ENCODE measurements at places on chromosomes 6 and 20.

- peak; percentile 70 for DNase-seq
Measured at GRCh38 chr6:15491255-15491985, 171.4 kb downstream of the DTNBP1 start.

- DNase-seq, result no peak
Measured at GRCh38 chr20:48523191-48523995, 304.4 kb downstream of the PREX1 start.

DNA sequence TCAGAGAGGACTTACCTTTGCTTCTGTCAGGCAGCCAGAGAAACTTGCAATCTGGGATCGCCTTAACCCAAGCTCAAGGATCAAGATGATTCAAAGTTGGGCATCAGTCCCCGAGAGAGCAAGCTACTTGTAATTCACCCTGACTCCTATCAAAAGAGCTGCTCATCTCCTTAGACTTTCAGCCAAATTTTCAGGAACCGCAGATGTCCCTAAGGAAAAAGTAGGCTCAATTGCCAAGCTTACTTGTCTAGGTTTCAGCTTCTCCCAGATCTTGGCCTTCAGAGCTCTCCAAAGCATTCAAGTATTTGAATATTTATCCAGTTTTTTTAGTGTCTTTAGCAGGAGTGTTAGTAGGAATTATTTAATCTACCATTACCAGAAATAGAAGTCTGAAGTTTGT is 434.1 kb upstream of the MMS22L start:
- DNase-seq, result no peak

- DNase-seq, result no peak
Measured at GRCh38 chr6:130367767-130368166, 1.9 kb downstream of the TMEM200A start.

- DNase-seq, result no peak
Measured at GRCh38 chr6:38786486-38786885, 71.4 kb downstream of the DNAH8 start.

DNA sequence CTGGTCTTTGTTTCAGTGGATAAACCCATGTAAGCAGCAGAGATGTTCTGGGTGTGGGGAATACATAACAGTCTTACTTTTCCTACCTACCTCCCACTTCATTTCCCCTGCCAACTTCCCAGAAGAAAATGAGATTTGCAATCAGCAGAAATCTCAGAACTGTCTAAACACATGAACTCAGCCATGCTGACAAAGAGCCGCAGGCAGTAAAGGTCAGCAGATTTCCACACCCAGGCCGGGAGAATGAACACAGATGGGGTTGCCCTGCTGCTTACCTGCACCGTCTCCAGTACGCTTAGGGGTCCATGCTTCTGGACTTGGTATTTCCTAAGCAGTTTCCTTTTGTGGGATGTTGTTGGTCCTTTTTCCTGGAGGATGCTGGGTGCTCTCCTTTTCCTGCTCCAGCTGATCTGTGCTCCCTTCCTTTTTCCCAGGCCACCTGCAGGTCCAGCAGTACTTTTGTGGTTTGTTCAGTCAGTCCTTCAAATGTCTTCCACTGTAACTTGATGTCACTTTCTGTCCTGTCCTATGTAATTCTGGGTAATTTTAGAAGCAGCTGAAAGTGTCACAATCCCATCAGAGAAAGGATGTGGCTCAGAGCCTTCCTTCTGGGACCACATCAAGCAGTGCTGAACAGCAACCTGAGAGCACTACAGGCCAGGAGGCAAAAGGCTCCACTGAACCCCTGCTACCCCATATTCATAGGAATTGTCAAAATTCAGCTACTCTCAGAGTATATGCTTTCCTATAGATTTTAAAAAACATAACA is 129.0 kb downstream of the CEP57L1 start:
- no peak for DNase-seq

- no peak for DNase-seq
Measured at GRCh38 chr6:33758815-33759216, 12.1 kb upstream of the IP6K3 start.

DNA sequence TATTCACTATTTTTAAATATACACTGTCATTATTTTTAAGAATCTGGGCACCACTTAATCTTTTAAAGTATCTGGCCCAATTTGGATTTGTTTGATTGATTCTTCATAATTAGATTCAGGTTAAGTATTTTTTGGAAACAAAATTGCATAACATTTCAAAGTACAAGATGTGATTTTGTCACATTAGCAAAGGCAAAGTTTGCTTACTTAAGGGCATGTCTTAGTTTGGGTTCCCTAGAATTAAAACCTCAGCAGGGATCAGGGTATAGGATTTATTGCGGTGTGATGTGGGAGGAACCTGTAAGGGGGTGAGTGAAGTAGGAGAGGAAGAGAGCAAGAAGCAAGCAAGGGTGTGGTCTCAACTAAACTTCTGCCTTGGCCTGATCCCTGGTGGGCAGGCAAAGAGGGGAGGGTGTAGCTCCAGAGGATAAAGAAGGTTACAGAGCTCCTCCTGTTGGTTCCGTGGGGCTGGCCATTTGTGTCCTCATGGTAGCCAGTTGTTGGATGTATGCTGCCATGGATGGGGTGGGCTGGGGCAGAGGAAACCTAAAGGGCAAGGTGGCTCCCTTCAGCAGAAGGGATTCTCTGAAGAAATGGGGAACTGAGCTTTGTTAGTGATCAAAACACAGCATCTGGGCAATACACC is 668.7 kb upstream of the SLC35B3 start:
- DNase-seq, result no peak

DNA sequence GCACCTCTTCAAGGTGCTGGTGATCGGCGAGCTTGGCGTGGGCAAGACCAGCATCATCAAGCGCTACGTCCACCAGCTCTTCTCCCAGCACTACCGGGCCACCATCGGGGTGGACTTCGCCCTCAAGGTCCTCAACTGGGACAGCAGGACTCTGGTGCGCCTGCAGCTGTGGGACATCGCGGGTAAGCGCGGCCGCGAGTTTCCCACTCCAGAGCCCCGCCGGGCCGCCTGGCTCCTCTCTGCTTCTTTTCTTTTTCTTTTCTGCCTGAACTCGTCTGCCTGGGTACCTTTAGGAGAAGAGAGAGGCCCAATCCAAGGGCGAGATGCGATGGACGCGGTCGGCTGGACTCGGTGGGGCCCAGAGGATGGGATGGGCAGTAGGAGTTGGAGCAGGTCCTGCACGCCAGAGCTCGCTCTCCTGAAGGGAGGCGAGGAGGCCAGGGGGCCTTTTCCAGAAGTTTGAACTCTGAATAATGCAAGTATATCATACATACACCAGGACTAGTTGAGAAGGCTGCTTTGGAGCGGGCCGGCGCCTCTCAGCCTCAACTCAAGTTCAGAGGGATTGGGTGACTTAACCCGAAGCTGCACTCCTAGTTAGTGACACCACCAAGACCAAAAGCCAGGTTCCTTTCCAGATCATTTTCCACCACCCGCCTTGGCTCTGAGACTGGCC is 445 bp downstream of the RAB32 start:
- DNase-seq, result no peak

DNA sequence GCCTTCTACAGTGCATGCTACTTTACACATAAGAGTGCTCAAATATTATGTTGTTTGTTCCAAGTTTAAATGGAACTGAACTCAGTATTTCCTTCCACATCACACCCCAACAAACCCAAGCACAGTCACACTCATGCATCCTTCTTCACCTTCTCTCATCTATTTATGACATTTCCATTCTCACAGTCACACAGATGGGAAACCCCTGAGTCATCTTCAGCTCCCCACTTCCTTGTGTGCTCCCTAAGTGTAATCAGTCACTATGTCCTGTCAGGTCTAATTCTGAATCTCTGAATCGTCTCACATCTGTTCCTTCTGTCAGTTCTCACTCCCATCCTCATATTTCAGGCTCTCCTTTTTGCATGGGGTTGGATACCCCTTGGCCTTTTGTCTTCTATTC is 96.0 kb downstream of the RIMS1 start:
- no peak for DNase-seq

GRCh38 chr6:46419576-46420002 is 71.7 kb downstream of the RCAN2 start:
- peak; percentile 55 for DNase-seq

DNA sequence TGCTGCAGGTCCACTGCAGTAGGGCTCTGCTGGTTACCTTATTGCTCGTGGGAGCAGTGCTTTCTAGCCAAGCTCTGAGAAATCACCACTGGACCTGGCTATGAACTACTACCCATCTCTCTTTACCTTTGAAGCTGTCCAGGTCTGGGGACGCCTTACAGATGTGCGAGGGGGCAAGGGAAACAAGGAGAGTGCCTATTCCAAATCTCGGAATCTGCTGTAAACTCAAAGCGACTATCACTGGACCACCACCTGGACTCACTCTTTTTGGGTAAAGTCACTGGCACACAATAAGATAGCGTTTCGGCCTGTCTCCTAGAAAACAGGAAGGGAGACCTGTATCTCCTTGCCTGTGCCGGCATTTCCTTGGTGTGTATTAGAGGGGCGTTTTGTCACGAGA is 5.3 kb downstream of the NRN1 start:
- no peak for DNase-seq

GRCh38 chr20:4369119-4369797 is 352.5 kb upstream of the PRND start:
- no peak for DNase-seq
